Activated CD4-positive, alpha-beta T cell treated with anti-CD3 and anti-CD28 coated beads, Interleukin-2, amount 50 U/mL, for 4 hours (primary cell): ENCODE measurements at places on chromosomes 7 and 10.

- DNase-seq: no peak
Measured at GRCh38 chr10:74736029-74736428, 90.4 kb upstream of the KAT6B start.

- DNase-seq: no peak
Measured at GRCh38 chr10:104731192-104731591, 90.1 kb downstream of the SORCS3 start.

DNA sequence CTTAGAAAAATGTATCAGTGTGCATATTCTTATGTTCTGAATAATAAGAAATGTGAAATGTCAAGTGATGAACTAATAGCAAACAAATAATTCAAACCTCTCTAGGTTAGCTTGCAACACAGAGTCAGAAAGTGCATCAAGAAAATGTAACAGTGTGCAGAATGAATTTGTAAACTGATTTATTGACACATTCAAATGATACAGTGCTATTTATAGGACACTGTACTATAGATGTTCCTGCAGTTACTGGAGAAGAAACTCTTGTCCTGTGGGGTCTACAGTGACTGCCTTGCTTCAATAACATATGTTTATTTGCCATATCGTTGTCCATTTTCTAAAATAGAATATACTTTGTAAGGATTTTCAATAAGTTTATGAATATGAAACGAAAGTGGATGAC lies 639.0 kb downstream of the CNTNAP2 start:
- no peak for DNase-seq

DNA sequence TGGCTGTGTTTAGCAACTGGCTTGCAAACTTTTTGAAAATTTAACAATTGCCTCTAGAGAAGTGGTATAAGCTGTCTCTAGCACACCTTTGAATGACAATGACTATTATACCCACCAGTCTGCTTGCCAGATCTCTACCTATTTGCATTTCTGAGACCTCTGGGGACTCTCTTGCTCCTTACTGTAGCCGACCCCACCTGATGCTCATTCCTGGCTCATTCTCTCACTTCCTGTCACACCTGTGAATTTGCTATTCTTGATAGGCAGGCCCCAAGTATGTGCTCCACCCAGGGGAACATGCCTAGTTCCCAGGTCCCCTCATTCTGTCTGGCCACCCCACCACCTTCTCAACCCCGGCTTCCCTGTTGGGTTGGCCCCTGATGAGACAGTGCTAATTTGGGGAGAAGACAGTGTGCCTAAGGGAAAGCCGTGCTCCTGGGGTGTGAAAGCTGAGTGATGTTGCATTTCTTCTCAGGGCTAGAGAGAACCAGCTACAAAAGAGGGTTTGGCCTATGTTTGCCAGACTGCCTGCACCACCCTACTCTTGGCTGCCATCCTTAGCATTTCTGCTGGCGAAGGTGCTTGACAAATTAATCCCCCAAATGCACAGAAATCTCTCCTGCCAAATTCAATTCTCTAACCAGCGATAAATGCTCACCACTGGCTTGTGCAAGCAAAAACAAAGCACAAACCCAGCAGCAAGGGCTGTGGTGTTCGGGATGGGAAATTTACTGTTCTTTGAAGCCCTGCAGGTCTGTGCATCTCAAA lies 138.2 kb downstream of the RPS24 start:
- DNase-seq: no peak

DNA sequence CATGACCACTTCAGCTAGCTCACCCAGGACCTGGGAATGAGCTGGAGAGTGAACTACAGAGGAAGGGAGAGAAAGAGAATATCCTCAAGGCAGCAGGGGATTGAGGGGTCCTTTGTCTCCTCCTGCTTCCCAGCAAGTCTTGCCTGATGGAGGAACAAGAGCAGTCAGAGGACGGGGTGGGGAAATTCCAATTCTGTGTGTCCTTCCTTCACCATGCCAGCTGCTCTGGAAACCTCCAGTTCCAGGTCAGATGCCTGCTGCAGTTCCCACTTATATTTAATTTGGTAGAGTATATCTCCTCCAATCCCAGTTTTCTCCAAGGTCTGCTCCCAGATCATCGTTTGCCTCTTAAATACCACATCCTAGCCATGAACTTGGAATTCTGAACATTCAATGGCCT lies 21.4 kb upstream of the LEP start:
- DNase-seq: no peak

- DNase-seq: no peak
Measured at GRCh38 chr7:8105449-8106095, 137.0 kb downstream of the GLCCI1 start.

DNA sequence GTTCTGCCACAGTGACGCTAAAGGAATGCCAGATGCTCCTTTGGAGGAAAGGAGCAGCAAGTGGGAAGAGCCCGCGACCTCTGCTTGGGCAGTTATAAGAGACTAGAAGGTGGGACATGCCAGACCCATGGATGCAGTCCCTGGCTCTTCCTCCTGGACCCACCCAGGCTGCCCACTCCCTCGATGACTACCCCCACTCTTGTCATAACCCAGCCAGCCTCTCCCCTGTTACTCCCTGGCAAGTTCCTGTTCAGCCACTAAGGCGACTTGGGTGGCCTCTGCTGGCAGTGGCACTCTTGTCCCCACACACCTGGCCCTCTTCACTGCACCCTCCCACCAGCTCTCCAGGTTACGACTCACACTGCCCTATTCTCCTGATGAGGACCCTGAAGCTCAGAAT lies 33.5 kb downstream of the COL13A1 start:
- no peak for DNase-seq

DNA sequence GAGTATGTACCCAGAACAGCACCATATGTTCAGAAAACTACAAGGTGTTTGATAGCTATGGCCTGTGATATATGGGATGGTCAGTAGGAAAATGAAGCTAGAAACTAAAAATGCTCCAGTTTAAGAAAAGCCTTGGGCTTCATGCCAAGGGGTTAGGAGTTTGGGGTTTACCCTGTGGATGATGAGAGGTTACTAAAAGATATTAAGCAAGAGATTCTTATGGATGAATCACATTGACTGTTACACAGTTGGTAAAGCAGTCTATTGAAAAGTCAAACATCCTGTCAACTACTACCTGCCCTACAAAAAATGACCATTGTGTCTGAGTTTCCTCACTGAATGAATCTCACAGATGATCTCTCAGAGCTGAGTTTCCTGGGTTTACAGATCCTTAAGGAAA lies 166.2 kb upstream of the INHBA start:
- no peak for DNase-seq

GRCh38 chr7:134165252-134165651 lies 38.1 kb downstream of the LRGUK start:
- no peak for DNase-seq

DNA sequence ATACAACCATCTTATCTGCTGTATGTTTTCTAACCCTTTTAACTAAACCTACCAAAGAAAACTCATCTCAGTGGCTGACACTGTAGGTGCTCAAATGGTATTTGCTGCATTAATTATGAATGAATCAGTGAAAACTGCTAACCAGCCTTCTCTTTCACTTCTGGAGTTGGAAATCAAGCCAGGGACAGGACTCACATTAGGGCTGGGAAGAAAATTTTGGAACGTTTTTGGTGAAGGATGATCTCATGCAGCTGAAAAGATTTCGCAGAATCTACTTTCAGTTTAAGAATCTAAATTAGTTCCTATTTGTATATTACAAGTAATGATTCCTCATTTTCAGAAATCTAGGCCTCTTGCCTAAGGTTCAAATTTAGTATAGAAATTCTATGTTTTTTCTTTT lies 12.9 kb downstream of the MTPN start:
- no peak for DNase-seq

- DNase-seq: no peak
Measured at GRCh38 chr7:15457990-15458955, 103.5 kb downstream of the AGMO start.

- DNase-seq: no peak
Measured at GRCh38 chr10:62115842-62116241, 152.8 kb downstream of the RTKN2 start.

DNA sequence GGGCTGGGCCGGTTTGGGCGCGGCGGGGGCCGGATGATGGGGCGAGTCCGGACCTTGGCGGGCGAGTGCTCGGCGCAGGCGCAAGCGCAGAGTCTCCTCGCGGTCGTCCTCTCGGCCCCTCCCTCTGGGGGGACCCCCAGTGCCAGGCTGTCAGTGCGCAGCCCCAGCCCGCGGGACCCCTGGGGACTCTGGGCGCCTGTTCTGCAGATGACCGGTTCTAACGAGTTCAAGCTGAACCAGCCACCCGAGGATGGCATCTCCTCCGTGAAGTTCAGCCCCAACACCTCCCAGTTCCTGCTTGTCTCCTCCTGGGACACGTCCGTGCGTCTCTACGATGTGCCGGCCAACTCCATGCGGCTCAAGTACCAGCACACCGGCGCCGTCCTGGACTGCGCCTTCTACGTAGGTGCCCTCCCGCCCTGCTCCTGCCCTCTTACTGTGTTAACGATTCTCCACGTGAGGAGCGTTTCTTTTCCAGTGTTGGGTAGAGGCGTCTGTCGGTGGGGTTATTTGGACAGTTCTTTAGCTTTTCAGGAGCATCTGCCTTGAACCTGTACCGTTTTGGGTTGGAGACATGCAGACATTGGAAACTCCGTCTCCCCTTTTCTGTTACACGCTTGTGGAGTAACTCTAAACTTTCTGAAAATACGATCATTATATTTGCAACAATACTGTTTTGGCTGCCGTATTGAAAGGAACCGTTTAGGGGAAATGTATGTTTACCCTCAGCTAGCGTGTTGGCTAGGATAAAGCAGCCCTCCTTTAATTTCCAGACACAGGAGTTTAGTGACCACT lies 706 bp downstream of the BUB3 start:
- no peak for DNase-seq

DNA sequence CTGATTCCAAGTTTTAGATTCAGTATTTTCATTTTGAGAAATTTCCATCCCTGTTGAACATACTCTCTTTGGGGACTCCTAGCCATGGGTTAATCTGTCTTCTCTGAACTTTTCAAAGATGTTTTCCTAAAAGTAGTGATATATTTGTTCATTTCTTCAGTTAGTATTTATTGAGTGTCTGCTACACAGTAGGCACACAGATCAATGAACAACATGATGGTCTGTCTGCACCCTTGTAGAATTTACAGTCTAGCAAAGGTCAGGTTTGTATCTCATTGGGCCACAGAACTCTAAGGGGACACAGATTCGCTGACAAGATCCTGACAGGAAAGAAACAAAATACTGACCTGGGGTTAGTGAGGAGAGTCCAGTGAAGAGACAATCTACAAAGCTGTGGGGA lies 42.2 kb upstream of the PAPSS2 start:
- DNase-seq: no peak

- no peak for DNase-seq
Measured at GRCh38 chr7:141860207-141860606, 18.9 kb upstream of the PRSS37 start.

- DNase-seq: no peak
Measured at GRCh38 chr7:132451161-132451560, 125.1 kb downstream of the PLXNA4 start.
